ENCODE measurements at places on chromosomes 16 and 17. TPM values are rescaled to one million over a fixed set of nuclear protein-coding genes. Genes with fewer than 3 reads are reported as not detected.

The HIC1 gene
- 4.7 TPM for total RNA-seq

The NKD1 gene
- total RNA-seq, result 3.0 TPM

The WFIKKN2 gene
- total RNA-seq, result 0.19 TPM

The HAS3 gene
- total RNA-seq, result 0.69 TPM

The SLC25A11 gene
- total RNA-seq, result 10.9 TPM

The MYL4 gene
- total RNA-seq, result not detected

The PHOSPHO1 gene
- not detected for total RNA-seq

The KRTAP3-1 gene
- not detected for total RNA-seq

The ZNHIT3 gene
- 14.1 TPM for total RNA-seq

The TBX6 gene
- 3.0 TPM for total RNA-seq

The KRTAP16-1 gene
- not detected for total RNA-seq

GRCh38 chr17:19284005-19284959 lies 47.1 kb downstream of the EPN2 start:
- H3K27me3 ChIP-seq, result no peaks in the 10 kb centered on the region
- no peak overlapping the region for H3K4me3 ChIP-seq
- no peaks in the 10 kb centered on the region for H3K4me1 ChIP-seq
- no peaks in the 10 kb centered on the region for H3K36me3 ChIP-seq
- H3K27ac ChIP-seq, result no peak overlapping the region
- no peak for DNase-seq

DNA sequence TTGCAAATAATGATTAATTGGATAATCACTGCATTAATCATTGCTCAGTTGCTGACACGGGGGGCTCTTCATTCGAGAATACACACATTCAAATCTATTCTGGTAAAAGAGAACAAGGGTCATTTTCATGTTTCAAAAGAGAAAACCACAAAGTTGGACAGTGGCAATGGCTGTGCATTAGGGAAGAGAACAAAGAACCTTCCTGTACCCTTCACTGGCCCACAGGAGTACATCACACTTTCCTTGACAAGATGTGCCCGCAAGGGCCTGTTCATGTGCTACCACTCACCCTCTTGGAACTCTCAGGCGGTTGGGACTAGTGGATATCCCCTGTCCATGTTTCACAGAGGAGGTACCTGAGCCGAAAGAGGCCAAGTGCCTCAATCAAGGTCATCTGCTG lies 223.2 kb downstream of the ZFHX3 start:
- no peak overlapping the region for H3K27ac ChIP-seq
- H3K4me3 ChIP-seq, result no peak overlapping the region
- DNase-seq, result no peak
- no peaks in the 10 kb centered on the region for H3K27me3 ChIP-seq

DNA sequence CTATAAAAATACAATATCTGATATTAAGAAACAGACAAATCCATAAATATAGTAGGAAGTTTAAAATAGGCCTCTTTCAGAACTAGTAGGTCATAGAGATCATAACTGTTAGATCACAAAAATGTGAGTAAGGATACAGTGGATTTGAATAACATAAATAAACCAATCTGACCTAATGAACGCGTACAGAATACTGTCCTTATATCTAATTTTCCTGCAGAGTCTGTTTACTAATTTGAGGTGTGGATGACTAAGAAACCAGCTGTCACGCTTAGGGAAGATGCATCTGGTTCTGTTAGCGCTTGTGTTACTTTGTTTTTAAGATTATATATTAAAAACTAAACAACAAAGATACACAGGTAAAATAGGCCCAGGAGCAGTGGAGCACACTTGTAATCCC lies 14.8 kb downstream of the CPD start:
- H3K4me3 ChIP-seq, result no peak overlapping the region
- peaks cover 10% of the 10 kb centered on the region for H3K36me3 ChIP-seq
- no peaks in the 10 kb centered on the region for H3K27me3 ChIP-seq
- H3K27ac ChIP-seq, result no peak overlapping the region

GRCh38 chr17:3959921-3960601 lies 4.2 kb downstream of the ATP2A3 start:
- no peak overlapping the region for H3K27ac ChIP-seq
- DNase-seq, result no peak
- H3K4me3 ChIP-seq, result no peak overlapping the region
- no peaks in the 10 kb centered on the region for H3K36me3 ChIP-seq
- H3K27me3 ChIP-seq, result no peaks in the 10 kb centered on the region

- H3K27me3 ChIP-seq, result no peaks in the 10 kb centered on the region
- H3K4me3 ChIP-seq, result peak overlapping the region; percentile 86
- H3K4me1 ChIP-seq, result peaks cover 9% of the 10 kb centered on the region
- H3K27ac ChIP-seq, result peak overlapping the region; percentile 81
- peak; percentile 61 for DNase-seq
Observed at GRCh38 chr16:87317750-87318644, 805 bp upstream of the C16orf95 start.

- no peaks in the 10 kb centered on the region for H3K36me3 ChIP-seq
- H3K27me3 ChIP-seq, result no peaks in the 10 kb centered on the region
- DNase-seq, result no peak
- H3K4me1 ChIP-seq, result no peaks in the 10 kb centered on the region
Observed at GRCh38 chr16:9772526-9773225, 409.6 kb downstream of the GRIN2A start.

- H3K4me3 ChIP-seq, result no peak overlapping the region
- H3K27me3 ChIP-seq, result no peaks in the 10 kb centered on the region
- no peak for DNase-seq
- H3K4me1 ChIP-seq, result no peaks in the 10 kb centered on the region
- no peak overlapping the region for H3K27ac ChIP-seq
- H3K36me3 ChIP-seq, result no peaks in the 10 kb centered on the region
Observed at GRCh38 chr16:59146140-59146539, 412.0 kb upstream of the GOT2 start.

- H3K27ac ChIP-seq, result no peak overlapping the region
- no peaks in the 10 kb centered on the region for H3K4me1 ChIP-seq
- no peak overlapping the region for H3K4me3 ChIP-seq
- no peak for DNase-seq
- peaks cover 4% of the 10 kb centered on the region for H3K27me3 ChIP-seq
Observed at GRCh38 chr17:49455272-49455861, 39.7 kb upstream of the NGFR start.

DNA sequence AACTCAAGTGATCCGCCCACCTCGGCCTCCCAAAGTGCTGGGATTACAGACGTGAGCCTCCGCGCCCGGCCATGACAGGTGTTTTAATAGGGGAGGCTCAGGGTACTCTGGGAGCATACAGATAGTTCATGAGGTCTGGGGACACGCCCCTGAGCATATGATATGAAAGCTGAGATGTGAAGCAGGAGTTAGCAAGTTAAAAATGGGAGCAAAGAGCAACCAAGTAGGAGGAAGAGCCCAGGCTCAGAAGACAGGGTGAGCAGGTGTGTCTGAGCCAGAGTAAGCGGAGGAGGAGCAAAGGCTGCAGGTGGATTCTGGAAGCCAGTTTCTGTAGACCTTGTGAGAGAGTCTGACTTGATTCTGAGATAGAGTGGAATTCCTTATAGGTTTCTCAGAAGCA lies 103.6 kb downstream of the DNAH9 start:
- no peak for DNase-seq
- no peaks in the 10 kb centered on the region for H3K4me1 ChIP-seq
- no peaks in the 10 kb centered on the region for H3K36me3 ChIP-seq
- no peaks in the 10 kb centered on the region for H3K27me3 ChIP-seq
- H3K27ac ChIP-seq, result no peak overlapping the region

- DNase-seq, result no peak
- H3K4me1 ChIP-seq, result peaks cover 5% of the 10 kb centered on the region
- H3K4me3 ChIP-seq, result no peak overlapping the region
- no peaks in the 10 kb centered on the region for H3K36me3 ChIP-seq
- H3K27ac ChIP-seq, result no peak overlapping the region
Observed at GRCh38 chr17:49746791-49747490, 17.0 kb downstream of the FAM117A start.

GRCh38 chr17:43813386-43813785 lies 19.6 kb downstream of the MPP3 start:
- no peaks in the 10 kb centered on the region for H3K27me3 ChIP-seq
- peaks cover 8% of the 10 kb centered on the region for H3K36me3 ChIP-seq
- H3K4me3 ChIP-seq, result no peak overlapping the region
- no peak for DNase-seq

- no peak for DNase-seq
- H3K27ac ChIP-seq, result no peak overlapping the region
- H3K4me3 ChIP-seq, result no peak overlapping the region
- H3K27me3 ChIP-seq, result no peaks in the 10 kb centered on the region
- H3K4me1 ChIP-seq, result no peaks in the 10 kb centered on the region
- H3K36me3 ChIP-seq, result no peaks in the 10 kb centered on the region
Observed at GRCh38 chr16:51710905-51711563, 560.0 kb upstream of the SALL1 start.

GRCh38 chr16:25089351-25089750 lies 22.2 kb upstream of the LCMT1 start:
- H3K27ac ChIP-seq, result no peak overlapping the region
- H3K4me1 ChIP-seq, result no peaks in the 10 kb centered on the region
- DNase-seq, result no peak

- no peaks in the 10 kb centered on the region for H3K36me3 ChIP-seq
- H3K27me3 ChIP-seq, result no peaks in the 10 kb centered on the region
- H3K4me3 ChIP-seq, result no peak overlapping the region
- no peak overlapping the region for H3K27ac ChIP-seq
- DNase-seq, result no peak
Observed at GRCh38 chr17:18626152-18626870, 17.9 kb downstream of the TBC1D28 start.

DNA sequence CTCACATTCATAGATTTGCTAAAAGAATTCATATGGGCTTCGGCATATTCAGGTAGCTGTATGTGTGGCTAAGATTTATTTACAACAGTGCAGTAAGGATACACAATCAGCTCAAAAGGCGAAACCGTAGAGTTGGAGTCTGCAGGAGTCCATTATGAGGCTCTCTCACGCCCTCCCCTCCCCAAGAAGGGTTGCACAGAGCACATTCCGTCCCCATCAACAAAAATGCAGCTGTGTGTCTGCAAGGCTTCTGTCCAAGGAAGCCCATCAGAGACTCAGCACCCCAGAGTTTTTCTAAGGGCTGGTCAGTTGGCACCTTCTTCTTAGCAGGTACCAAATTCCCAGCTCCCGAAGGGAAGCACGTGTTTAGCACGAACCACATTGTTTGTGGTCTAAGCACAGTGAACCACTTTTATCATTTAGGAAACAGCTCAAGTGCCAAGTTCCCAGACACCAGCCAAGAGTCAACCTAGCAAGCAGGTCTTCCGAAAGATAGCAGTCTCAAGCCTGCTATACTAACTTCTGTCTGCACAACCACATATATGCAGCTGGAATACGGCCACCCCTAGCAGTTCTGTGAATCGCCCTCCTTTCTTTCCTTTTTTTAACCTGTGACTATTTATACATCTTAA lies 28.5 kb upstream of the MEAK7 start:
- no peaks in the 10 kb centered on the region for H3K27me3 ChIP-seq
- H3K36me3 ChIP-seq, result no peaks in the 10 kb centered on the region
- H3K27ac ChIP-seq, result peak overlapping the region; percentile 47
- no peak for DNase-seq

DNA sequence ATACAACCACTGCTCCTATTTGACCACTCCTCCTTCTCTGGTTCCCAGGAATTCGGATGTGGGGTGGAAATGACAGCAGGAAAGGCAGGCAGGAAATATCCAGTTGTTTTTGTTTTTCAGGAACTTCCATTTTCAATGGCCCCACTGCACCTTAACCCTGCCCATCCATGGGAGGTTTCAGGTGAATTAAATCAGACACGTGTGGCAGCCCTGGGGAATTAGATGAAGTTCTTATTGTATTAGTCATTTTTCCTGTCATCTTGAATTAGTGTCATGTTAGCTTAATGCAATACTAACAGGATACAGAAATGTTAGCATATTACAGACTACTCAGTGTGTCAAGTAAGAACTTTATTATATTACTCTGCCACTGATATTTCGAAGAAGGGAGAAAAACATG lies 146.4 kb downstream of the CHD9NB start:
- no peaks in the 10 kb centered on the region for H3K36me3 ChIP-seq
- no peaks in the 10 kb centered on the region for H3K4me1 ChIP-seq
- no peak overlapping the region for H3K4me3 ChIP-seq
- DNase-seq, result no peak
- no peak overlapping the region for H3K27ac ChIP-seq

GRCh38 chr16:85174871-85175723 lies 62.8 kb upstream of the CIBAR2 start:
- H3K4me3 ChIP-seq, result no peak overlapping the region
- no peak overlapping the region for H3K27ac ChIP-seq
- H3K4me1 ChIP-seq, result peaks cover 17% of the 10 kb centered on the region
- DNase-seq, result no peak
- no peaks in the 10 kb centered on the region for H3K27me3 ChIP-seq

GRCh38 chr17:18362698-18363100 lies 651 bp downstream of the SHMT1 start:
- no peaks in the 10 kb centered on the region for H3K27me3 ChIP-seq
- no peaks in the 10 kb centered on the region for H3K36me3 ChIP-seq
- peaks cover 7% of the 10 kb centered on the region for H3K4me1 ChIP-seq
- H3K4me3 ChIP-seq, result peak overlapping the region; percentile 84
- peak; percentile 75 for DNase-seq

DNA sequence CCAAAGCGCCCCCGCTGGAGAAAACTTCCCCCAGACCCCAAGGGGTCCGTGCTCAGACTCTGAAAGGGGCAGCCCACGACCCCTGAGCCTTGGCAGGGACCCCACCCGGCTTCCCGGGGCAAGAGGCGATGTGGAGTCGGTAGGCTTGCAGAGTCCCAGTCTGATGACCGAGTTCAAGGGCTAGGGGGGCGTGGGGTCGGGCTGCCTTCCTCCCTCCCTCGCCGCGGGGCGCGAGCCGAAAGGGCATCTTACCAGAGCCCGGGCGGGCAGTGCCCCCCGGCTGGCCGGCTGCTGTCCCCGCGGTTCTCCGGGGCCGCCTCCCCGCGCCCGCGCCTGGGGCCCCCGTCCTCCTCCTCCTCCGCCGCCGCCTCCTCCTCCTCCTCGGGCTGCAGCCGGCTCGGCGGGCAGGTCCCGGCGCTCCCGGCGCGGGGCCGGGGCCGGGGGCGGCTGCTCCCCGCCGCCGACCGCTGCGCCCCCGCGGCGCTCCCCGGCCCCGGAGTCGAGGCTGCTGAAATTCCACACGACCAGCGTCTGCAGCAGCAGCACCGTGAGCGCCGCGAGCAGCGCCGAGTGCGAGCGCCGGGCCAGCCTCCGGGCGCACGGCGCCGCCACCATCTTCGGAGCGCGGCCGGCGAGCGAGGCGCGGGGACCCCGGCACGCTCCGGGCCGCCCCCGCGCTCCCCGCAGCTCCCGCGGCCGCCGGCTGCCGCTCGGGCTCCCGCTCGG lies 415 bp downstream of the XYLT1 start:
- H3K4me3 ChIP-seq, result peak overlapping the region; percentile 69
- peak; percentile 80 for DNase-seq
- no peak overlapping the region for H3K27ac ChIP-seq

GRCh38 chr17:55607731-55608341 lies 96.6 kb upstream of the SMIM36 start:
- no peaks in the 10 kb centered on the region for H3K36me3 ChIP-seq
- H3K27me3 ChIP-seq, result no peaks in the 10 kb centered on the region
- H3K4me1 ChIP-seq, result no peaks in the 10 kb centered on the region
- H3K27ac ChIP-seq, result no peak overlapping the region

All from pancreas (tissue), 10 donors.